ENCODE measurements at places on chromosomes 2 and 18.
A peak's percentile ranks its signal among the peaks of the same experiment; 100 is the strongest.

DNA sequence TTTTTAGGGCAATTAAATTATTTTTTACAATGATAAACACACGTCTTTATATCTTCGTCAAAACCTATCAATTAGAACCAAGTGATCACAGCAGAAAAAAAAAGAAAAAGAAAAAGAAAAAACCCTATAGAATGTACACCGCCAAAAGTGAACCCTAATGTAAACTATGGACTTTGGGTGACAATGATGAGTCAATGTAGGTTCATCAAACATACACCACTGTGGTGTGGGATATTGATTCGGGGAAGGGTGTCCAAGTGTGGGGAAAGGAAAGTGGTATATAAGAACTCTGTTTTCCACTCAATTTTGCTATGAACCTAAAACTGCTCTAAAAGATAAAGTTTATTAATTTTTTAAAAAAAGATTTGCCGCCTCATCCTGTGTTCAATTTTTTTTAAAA lies 85.1 kb downstream of the DYNC1I2 start:
- DNase-seq: no peak

- DNase-seq: no peak
These were observed 9.3 kb upstream of the NARS1 start for GRCh38 chr18:57630754-57631595.

- DNase-seq: no peak
These were observed 255.9 kb downstream of the TXNL1 start for GRCh38 chr18:56382541-56382940.

GRCh38 chr2:184472481-184472880 lies 125.8 kb upstream of the ZNF804A start:
- DNase-seq: no peak

- DNase-seq: no peak
These were observed 374.6 kb downstream of the IRS1 start for GRCh38 chr2:226424971-226425370.

DNA sequence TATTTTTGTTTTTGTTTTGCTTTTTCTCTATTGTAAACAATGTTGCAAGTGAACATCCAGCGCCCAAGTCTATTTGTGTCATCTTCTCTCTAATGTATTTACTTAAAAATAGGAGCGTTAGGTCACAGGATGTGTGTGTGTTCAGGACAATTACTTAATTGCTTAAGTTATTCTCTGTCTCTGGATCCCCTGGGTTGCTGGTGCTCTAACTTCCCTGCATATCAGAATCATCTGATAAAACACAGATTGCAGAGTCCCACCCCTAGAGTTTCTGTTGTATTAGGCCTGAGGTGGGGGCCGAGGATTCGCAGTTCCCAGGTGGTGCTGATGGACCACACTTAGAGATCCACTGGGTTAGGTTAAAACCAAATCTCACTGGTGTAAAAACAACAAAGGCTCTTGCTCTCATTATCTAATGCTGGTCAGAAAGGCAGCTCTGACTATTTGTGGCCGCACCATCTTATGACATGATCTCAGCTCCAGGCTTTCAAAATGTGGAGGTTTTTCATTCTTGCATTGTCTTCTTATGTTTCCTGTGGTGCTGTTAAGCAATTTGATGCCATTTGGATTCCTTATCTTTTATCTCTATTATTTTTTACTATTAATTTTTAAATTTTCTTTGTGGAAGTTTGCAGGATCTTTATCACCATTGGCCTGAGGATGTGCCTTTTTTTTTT lies 87.7 kb downstream of the CLIP4 start:
- DNase-seq: no peak

GRCh38 chr2:111116843-111117597 lies 3.7 kb upstream of the BCL2L11 start:
- DNase-seq: peak; percentile 79

DNA sequence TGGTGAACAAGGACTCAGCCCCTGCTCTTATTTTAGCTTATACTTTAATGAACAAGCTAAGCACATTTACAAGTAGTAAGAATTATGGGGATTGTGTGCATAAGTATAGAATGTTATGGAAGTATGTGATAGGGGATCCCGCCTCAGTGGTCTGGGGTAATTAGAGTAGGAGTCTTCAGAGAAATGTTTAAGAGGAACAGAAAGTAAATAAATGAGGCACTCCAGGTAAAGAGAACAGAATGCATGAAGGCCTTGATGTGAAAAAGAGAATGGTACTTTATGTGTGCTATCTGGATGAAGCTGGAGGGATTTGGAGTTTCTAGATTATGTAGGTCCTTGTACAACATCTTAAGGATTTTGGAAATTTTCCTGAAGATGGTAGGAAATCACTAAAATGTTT lies 76.6 kb downstream of the BMPR2 start:
- no peak for DNase-seq

- DNase-seq: peak; percentile 83
These were observed 806 bp upstream of the MYT1L start for GRCh38 chr2:2331881-2332280.

GRCh38 chr2:227443889-227444568 lies 27.9 kb upstream of the AGFG1 start:
- DNase-seq: no peak

DNA sequence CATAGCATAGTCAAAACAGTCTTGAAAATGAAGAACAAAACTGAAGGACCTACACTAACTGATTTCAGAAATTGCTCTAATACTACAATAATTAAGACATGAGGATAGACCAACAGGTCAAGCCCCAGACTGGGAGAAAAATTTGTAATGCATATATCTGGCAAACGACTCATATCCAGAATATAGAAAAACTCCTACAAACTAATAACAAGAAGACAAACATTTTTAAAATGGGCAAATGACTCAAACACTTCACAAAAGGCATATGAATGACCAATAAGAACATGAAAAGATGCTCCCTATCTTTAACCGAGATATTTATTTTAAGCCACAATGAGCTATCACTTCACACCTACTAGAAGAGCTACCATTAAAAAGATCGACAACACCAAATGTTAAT lies 14.2 kb downstream of the TGFBRAP1 start:
- DNase-seq: no peak

GRCh38 chr2:177355874-177356273 lies 36.7 kb upstream of the AGPS start:
- no peak for DNase-seq

GRCh38 chr2:165529130-165529529 lies 59.6 kb downstream of the CSRNP3 start:
- no peak for DNase-seq

DNA sequence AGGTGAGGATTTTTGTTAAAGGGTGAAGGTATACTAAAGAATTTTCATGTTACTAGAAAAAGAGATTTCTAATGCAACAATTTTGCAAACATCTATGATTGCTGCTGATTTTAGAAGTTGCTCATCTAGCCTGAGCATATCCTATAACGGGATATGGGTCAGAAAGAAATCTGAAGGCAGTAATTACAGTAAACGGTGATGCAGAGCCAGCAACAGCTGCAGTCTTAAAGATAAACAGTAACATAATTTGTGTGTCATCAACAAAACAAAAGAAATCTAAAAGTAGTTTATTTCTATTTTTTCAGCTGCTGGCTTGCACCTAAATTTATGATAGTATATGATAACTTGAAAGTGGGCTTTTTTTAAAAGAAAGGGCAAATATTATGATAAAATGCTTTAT lies 215.7 kb downstream of the SLC4A10 start:
- no peak for DNase-seq

- DNase-seq: no peak
These were observed 121.4 kb downstream of the ASXL3 start for GRCh38 chr18:33699372-33699771.

DNA sequence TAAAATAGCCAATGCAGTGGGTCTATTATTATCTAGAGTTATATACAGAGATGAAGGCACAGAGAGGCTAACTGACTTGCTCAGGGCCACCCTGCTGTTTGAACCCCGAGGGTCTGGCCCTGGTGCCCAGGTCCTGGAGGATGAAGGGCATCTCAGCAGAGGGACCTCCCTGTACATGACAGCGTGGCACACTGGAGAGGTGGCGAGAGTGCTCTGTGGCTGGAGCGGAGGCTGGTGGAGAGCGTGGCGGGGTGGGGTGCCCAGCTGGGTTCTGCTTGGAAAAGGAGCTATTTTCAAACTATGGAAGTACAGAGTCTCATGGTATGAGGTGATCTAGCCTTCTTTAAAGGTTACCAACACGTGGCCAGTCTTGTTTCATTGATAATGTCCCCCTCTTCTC lies 35.8 kb downstream of the GREB1 start:
- DNase-seq: no peak

DNA sequence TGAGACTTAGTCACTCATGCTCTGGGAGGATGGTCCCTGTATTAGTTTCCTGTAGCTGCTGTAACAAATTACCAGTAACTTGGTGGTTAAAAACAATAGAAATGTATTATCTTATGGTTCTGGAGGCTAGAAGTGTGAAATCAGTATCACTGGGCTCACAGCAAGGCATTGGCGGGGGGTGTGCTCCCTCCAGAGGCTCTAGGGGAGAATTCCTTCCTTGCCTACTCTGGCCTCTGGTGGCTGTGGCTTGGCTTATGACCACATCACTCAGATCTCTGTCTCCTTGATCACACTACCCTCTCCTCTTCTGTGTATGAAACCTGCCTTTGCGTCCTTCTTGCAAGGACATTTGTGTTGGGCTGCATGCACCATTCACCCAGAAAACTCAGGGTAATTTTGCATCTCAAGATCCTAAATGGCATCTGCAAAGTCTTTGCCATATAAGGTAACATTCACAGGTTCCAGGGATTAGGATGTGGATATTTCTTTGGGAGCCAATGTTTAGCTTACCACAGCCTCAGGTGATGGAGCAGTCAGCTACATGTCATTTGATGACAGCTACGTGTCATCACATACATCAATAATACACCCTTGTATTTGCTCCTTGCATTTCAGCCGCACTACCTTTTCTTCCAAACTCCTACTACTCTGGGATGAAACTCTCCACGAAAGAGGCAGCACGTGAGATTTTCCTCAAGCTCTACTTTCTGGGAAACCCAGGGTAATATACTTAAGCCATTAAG lies 49.6 kb upstream of the POU3F3 start:
- DNase-seq: no peak

- DNase-seq: peak; percentile 25
These were observed 76.4 kb upstream of the ZEB2 start for GRCh38 chr2:144596073-144596871.

DNA sequence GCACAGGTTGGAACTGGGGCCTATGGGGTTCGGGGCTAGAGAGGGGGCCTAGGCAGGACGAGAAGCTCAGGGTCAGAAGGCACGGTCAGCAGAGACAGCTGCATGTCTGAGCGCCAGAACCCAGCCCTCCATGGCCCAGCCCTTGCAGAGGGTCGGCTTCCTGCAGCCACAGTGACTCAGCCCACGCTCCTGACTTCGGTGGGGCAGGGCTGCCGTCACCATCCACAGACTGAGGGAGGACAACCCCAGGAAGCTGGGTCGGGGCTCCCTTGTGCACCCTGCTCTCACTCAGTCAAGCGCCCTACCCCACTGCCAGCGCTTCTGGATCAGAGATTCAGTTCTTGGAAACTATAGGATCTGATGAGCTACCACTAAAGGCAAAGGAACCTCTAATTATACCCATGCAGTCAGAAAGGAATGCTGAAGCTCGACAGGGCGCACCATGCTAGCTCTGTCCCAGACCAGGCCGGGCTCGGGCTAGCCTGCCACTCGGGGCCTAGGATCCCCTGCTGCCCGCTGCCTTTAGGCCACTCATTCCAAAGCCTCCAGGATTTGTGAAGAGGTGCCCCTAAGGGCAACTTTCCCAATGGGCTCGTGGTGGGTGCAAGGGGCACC lies 3.0 kb downstream of the ACTR1B start:
- DNase-seq: no peak

GRCh38 chr18:33821503-33821902 lies 243.5 kb downstream of the ASXL3 start:
- no peak for DNase-seq

DNA sequence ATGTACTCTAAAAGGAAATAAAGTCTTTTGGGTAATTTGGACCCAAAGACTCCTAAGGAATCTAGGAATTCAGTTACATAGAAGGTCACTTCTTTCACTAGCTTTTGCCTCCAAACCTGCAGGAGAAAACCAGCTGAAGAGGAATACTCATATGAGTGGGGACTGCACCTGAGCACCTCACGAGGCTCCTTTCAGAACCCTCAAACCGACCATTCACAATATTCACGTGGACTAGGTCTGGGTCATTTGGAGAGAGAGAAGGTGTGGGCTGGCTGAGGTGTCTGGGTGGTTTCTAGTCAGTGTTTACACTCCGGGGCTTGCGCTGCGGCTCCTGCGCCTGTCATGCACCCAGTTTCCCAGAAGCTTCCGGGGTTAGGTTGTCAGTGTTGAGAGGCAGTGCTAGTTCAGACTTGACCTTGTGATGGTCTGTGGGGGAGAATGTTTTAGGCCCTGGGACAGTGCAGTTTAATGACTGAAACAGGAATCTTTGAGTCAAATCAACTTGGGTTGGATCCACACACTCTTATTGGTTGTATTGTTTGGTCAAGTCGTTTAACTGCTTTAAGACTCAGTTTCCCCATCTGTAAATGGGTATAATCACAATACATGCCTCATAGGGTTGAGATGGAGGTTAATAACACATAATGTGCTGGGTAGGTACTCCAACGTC lies 78.4 kb downstream of the LIMS1 start:
- DNase-seq: no peak

DNA sequence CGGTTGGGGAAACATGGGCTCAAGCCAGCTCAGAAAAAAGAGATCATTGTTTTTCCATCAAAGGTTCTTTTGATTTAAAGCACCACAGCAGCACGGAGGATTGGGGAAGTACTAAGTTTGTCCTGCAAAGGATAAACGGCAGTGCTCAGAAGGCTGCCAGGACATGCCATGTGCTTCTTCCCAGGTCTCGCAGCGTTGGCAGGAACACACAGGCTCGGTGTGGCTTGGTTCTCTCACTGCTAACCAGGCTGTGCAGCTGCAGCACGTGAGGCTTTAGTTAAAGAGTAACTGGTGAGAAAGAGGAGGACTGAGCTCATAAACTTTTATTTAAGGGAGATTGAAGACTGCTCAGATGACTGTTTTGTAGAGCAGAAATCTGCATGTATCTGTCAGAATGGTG lies 264.3 kb downstream of the TSN start:
- no peak for DNase-seq

GRCh38 chr18:24915547-24915946 lies 436.4 kb downstream of the ZNF521 start:
- DNase-seq: no peak

- no peak for DNase-seq
These were observed 72.5 kb downstream of the MTCL1 start for GRCh38 chr18:8777846-8778245.

GRCh38 chr18:11747731-11748130 lies 58.7 kb downstream of the GNAL start:
- peak; percentile 4 for DNase-seq

DNA sequence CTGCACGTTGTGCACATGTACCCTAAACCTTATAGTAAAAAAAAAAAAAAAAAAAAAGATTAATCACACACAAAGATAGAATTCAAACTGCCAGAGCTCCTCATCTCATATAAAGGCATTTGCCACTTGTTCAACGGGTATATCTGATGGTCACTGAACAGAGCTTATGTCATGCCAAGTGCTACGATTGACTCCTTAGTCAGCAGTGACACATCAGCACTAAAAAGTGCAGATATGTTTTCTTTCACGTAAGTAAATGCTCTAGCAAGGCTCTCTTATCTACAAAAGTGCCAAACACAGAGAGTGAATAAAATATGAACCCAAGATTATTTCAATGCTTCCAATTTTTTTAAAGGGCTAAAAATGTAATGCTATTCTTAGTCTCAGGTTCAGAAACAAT lies 1.1 kb downstream of the LMAN1 start:
- no peak for DNase-seq

GRCh38 chr2:105712166-105712915 lies 32.4 kb upstream of the NCK2 start:
- DNase-seq: no peak

GRCh38 chr2:236117861-236118269 lies 50.3 kb downstream of the GBX2 start:
- no peak for DNase-seq

- no peak for DNase-seq
These were observed 71.1 kb upstream of the SH3BP4 start for GRCh38 chr2:234880551-234881211.
